Caco-2 (cell line): ENCODE measurements at places on chromosomes 3 and 15.
A peak's percentile ranks its signal among the peaks of the same experiment; 100 is the strongest.

DNA sequence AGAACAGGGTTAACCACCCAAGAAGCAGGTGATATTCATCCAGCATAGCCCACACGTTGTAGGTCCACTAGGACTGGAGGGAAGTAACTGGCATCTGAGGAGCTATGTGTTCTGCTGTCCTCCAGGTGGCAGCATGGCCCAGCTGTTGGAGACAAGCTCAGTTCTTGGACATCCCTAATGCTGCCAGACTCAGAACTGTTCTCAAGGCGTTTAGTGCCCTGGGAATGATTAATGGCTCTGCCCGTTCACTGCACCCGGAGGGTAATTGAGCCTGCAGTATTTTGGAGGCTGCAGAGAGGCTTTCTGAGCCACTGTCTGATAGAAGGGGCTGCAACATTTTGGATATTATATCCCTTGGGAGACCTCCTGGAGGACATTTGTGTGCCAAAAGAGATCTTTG lies 521.3 kb upstream of the SEMA6D start:
- peak; percentile 78 for DNase-seq

DNA sequence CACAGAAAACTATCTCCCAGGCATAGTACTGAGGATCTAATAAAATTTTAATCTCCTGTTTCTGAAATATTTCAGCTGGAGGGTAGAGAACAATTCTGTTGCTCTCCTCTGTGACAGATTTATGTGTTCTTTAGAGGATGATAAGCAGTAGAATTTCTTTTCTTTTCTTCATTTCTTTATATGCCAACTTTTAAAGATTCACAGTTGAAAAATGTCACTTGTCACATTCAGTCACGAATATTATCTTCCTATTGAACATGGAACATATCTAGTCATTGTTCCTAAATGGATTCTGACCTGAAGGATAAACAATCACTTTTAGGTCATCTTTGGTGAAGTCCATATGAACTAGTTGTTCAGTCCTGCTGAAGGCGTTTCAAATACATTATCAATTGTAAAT lies 585.5 kb upstream of the DPPA4 start:
- no peak for DNase-seq

- DNase-seq = no peak
Measured at GRCh38 chr3:120730576-120731542, 11.5 kb downstream of the RABL3 start.

DNA sequence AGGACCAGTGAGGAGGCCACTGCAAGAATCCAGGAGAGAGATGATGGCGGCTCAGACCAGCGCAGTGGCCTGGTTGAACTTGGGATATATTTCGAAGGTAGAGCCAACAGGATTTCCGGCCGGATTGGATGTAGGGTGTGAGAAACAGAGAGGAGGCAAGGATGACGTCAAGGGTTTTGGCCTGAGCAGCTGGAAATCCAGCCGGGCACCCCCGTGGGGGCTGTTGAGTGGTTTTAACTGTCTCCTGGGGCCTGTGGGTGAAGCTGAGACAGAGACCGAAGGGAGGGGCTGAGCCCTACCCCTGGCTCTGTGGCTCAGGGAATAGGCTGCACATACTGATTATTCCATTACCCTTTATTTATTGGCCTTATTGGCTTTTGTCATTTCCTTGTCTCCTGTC lies 45.7 kb downstream of the EXOG start:
- DNase-seq = no peak

- DNase-seq = no peak
Measured at GRCh38 chr3:148839805-148840204, 12.2 kb downstream of the CPB1 start.

DNA sequence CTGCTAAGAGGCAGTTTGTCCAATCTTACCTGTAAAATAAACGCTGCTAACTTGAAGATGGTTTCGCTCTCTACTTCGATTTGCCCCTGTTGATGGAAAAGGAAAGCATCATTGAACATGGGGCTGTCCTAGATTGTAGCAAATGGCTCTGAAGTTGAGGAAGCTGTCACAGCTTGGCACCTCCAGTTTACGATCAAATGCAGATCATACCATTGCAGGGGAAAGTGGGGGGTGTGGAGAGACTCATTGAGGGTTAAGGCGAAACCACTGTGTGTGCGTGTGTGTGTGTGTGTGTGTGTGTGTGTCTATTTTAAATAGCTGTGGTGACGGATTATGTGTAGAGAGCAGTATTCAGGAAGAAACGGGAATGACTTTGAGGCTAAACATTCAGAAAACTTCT lies 127.6 kb upstream of the LMOD3 start:
- peak; percentile 86 for DNase-seq

DNA sequence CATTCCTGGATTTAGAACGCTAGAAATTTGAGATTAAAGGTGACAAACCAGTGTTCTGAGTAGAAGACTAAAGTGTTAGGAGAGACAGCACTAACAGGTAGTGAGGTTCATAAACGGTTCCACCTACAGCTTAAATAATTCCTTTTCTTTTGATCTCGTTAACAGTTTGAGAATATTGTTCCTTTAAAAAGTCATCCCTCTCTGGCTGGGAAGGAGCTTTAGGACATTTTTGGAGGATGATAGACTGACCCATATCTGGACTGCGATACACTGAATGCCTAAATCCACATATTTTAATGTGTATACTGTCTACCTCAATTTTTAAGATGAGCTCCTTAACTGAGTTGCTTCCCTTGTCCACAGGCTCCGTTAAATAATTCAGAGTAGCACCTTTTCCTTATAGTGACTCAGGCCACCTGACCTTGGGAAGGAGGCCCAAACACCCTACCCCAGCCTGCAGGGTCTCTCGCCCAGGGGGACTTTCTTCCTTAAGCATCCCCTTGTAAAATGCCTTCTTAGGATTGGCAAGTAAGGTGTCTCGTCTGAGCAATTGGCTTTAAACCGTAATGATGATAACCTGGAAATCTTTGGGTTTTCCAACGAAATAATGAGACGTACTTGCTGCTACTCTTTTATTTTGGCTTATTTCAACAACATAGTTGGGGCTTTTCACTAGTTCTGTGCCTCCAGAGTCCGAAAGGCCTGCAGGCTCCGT lies 3.3 kb downstream of the TRIM71 start:
- DNase-seq = no peak

DNA sequence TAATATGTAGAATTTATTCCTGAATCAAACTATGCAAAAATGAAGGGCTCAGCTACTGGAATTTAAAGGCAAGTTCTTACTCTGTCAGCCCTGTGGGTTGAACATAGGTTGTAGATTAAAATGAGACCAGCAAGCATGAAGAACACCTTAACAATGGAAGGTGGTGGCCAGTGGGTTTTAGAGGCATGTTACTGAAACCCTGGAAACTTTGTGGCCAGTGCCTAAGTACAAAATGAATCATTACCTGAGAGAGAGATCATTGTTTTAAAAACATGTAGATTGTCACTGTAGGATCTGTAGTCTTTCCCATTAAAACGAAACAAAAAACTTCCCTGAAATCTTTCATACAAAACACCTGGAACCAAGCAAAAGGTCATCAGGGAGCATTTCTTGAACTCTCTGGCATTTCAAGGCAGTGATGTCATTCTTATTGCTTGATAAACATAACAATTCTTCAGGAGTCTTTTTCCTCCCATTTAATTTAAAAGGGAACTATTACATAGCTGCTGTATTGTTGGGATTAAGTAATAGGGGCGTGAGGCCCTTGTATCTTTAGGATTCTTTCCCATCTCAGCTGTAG lies 51.8 kb downstream of the TMEM108 start:
- no peak for DNase-seq

DNA sequence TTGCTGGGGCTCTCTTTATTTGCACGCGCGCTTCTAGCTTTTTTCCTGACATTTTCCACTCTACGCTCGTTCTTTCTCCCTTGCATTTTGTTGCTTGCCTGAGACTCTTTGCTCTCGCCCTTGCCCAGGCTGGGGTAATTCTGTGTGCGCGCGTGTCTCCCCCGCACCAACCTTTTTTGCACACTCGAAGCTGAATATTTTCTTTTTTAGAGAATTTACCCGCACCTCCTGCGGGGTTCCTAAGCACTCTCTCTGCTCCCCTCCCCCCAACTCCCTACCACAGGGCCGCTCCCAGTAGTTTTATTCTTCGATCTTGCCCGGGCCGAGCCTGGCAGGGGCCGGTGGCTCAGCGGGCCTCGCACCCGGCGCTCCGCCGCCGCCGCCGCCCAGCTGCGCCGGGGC lies 732 bp downstream of the FAM43A start:
- no peak for DNase-seq

DNA sequence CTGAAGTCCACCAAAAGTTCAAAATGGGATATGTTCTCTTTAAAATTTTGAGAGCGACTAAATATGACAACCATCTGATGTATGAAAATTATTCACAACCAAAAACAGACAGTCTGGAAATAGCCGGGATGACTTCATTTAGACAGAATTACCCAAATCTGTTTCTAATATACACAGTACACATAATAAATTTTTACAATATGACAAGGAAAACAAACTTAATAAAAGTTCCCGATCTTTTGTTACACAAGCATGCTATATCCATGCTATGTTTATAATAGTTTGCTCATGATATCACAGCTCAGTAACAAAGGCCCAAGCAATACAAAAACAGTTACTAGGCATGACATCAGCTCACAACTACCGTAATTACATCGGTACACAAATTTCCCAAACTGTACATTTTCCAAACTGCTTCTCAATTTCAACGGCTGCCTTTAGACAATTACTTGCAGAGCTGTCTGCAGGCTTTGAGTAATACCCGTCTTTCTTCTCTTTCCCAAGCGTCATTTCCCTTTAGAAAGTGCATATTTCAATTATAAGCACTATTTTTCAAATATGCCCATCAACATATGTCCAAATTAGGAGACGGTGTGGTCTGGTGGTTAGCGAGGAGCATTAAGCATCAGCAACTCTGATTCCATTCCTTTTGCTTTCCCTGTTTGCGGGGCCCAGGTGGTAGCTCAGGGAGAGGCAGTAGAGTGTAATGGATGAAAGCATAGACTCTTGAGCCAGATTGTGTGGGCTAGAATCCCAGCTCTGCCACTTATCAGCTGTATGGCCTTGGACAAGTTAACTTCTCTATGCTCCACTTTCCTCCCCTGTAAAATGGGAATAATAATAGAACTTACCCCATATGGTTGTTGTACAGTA lies 481.2 kb downstream of the FOXP1 start:
- DNase-seq = no peak

- no peak for DNase-seq
Measured at GRCh38 chr3:116399701-116400226, 45.5 kb downstream of the LSAMP start.

GRCh38 chr15:42577514-42578031 lies 2.2 kb downstream of the STARD9 start:
- DNase-seq = no peak

- DNase-seq = no peak
Measured at GRCh38 chr15:67307156-67307555, 52.6 kb downstream of the IQCH start.

DNA sequence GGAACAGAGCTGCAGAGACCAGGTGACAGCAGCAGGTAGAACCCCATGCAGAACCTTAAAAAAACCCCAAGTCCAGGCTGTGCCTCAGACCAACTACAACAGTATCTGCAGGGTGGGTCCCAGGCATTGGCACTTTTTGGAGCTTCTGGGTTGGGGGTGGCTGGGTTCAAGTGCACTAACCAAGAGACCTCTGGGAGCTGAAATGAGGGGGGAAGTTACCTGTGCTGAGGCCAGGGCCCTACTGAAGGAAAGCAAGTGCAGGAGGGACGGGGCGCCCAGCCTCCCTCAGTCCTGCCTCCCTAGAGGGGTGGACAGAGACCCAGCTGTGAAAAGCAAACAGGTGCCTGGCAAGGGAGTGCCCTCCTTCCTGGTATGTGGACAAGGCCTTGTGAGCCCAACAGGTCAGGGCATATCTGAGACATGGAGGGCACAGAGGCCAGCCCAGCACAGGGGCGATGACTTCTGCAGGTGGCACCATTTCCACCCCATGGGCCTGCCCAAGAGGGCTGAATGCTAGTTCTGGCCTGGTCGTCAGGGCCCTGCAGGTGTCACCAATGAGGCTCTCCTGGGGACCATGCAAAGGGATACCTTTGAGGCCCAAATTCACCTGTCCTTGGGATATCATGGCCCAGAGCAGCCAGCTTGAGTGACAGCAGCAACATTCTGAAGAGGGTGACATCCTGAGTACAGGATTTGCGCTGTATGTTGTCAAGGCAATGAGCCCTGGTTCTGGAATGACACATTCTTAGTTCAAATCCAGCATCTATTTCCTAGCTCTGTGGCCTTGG lies 18.7 kb downstream of the CTSH start:
- DNase-seq = no peak

GRCh38 chr15:76339305-76340197 lies 3.0 kb downstream of the ISL2 start:
- no peak for DNase-seq

DNA sequence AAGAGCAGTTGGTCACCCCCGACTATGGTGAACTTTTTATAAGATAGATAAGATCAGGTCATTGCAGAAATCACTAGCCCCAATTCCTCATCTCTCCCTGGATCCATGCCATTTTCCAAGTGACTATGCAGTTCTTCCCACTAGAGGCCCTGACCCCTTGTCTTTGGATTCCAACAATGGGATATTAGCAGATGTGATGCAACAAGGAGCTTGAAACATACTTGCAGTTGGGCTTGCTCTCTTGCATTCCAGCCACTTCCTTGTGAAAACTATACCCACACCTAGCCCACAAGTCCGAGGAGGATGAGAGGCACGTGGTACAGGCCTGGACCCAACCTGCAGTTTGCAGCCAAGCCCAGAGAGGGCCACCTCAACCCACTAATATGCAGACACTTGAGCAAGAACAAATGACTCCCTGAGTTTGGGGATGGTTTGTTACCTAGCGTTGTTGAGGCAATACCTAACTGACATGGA lies 60.6 kb downstream of the SUCLG2 start:
- DNase-seq = peak; percentile 26

GRCh38 chr15:48466820-48467219 lies 135.6 kb downstream of the DUT start:
- no peak for DNase-seq

GRCh38 chr3:60579734-60580133 lies 671.5 kb downstream of the FHIT start:
- DNase-seq = no peak

- no peak for DNase-seq
Measured at GRCh38 chr3:170179432-170179831, 2.1 kb downstream of the PHC3 start.

DNA sequence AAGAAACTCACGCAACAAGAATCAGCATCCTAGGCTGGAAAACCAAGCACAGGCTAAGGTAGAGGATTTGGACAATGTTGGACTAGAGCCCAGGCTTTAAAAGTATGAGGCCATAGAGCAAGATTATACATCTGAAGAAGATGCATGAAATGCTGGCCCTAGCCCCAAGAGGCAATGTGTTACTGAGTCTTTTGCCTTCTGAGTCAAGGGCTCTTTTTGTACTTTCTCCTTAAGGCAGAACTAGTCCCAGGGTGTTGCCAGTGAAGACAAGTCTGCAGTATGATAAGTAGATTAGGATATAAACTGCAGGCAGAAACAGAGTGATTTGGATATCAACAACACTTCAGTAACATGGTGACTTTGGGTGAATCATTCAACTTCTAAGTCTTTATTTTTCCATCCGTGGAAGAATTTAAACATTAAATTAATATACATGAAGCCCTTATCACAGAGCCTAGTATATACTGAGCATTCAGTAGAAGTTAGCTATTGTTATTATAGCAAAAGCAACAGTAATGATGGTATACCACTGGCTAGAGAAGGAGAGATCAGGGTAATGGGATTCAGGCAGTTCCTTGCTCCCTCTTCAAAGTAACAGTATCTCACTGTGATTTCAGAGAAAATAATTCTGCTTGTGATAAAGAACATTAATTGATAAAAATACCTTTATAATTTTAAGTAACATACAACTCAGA lies 99.9 kb upstream of the MLF1 start:
- DNase-seq = no peak

- no peak for DNase-seq
Measured at GRCh38 chr3:13636186-13636585, 87.3 kb downstream of the FBLN2 start.
